ENCODE measurements at places on chromosomes 2 and 18.

GRCh38 chr18:50312296-50313030 lies 25.0 kb upstream of the CXXC1 start:
- DNase-seq = no peak

DNA sequence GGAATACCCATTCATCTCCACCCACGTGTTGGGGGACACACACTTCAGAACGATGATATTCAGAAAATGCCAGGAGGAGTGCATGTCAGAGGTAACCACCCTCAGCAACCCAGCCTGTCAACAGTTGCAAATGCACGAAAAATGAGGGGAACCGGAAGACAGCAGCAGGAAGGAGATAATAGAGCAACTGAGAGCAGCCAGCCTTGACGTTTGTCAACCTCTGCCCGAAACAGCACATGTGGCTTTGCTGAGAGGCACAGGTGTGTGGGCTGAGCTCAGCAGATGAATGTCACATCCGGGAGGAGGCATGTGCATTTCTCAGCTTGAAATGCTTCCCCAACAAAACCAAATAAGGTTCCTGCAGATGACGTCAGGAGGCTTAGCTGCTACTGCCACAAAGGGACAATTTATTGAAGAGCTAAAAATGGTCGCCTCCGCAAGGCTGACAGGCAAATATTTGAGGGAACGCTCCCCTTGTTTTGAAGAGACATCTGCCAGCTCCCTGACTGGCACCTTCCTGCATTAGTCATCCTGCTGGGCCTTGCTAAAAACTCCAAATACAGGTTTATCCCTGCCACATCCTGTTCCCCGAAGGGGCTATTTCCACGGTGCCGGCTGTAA lies 419.0 kb downstream of the NBAS start:
- no peak for DNase-seq

GRCh38 chr2:3588084-3588483 lies 6.8 kb upstream of the COLEC11 start:
- no peak for DNase-seq

DNA sequence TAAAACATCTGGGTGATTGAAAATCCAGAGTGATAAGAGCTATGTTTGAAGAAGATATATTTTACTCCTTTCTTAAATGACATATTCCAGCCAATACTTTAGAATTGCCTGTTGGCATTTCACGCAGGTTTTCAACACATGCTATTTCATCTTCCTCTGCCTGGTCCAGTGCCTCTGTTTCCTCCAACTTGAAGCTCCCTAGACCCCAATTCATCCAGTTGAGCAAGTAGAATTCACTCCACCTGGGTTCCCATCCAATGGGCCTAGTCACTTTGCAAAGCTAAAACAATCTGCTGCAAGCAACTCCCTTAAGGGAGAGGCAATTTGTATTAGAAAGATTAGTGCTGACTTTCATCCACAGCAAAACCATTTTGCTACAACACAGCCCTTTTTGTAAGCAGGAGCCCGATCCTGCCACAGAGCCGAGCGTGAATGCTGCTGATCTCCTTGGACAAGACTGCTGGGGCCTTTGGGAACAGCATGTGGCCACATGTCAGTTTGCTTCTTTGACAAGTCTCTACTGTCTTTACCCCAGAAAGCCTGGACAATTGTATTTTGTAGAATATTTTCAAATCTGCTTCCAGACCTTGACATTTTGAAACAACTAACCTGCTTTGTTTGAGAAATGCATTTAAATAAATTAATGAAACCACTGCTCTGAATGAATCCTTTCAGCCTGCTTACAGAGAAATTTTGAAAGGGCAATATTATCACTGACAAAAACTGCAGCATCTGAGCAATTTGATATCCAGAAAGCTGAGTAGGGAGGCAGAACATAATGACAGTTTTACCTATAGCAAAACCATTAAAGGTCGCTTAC lies 259.1 kb downstream of the TDRD15 start:
- no peak for DNase-seq

DNA sequence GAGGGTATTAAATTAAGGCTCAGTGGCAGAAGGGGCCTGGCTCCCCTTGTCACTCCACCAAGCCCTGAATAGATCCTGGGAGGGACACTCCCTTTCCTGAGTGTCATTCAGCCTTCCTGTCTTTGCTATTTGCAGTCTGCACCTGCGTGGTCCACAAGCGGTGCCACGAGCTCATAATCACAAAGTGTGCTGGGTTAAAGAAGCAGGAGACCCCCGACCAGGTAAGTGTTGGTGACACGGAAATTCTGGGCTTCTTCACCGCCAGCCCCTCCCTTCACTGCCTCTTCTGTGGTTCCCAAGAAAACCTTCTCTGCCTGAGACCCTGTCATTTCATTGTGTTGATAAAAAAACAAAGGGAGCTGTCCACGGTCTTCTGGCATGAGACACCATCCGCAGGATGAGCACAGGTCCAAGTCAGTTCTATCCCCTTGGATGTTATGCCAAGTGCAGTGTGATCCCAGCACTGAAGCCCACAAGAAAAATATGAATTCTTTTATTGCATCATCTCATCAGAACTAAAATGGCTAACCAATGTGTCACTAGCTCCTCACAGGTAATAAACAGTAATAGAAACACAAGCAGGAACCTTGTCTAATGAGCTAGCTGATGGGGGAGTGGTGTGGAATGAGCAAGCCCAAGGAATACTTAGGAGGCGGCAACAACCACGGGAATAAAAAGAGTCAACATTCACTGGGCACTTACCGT lies 316.9 kb upstream of the EPAS1 start:
- no peak for DNase-seq

DNA sequence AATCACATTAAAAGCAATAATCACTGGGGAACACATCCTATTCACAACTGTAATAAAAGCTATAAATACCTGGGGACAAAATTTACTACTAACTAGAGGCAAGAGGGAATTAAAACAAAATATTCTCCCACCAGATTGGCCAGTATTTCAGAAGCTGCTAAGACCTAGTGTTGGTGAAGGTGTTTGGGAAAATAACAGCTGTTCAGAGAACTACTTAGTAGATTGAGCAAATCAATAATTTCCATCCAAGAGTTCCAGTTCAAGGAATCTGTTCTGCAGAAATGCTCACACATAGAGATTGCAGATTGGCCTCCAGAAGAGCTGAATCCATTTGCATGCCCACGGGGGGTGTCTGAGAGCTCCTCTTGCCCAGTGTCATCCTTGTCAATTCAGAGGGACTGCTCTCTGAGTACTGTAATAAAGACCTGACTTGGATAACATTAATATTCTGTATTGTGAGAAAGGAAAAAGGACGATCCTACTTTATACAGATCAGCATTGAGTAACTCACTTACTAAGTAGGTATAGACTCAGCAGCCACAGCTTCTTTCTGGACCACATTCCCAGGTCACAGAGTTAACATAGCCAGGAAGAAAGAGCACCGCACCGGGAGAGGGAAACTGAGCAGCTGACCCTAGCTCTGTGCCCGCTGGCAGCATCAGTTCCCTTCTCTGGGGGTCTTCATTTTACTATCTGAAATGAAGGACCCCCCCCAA lies 5.6 kb downstream of the TUBB6 start:
- no peak for DNase-seq

DNA sequence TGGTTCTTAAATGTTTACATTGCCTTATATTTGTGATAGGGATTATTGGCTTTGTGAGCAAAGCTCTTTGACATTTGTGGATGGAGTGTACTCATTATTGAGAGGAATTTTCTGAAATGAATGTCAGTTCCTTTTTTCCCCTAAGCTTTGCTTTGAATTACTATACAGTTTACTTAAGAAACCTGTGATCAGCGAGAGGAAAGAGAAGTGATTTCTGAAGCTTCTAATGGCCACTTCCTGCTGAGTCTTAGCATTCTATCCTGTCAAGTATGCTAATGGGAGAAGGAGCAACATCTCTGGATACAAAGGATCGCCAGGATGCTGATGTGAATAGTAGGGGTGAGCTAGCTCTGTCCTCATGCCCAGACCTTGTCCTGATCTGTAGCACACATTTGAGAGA lies 47.8 kb upstream of the MGAT5 start:
- DNase-seq = no peak

DNA sequence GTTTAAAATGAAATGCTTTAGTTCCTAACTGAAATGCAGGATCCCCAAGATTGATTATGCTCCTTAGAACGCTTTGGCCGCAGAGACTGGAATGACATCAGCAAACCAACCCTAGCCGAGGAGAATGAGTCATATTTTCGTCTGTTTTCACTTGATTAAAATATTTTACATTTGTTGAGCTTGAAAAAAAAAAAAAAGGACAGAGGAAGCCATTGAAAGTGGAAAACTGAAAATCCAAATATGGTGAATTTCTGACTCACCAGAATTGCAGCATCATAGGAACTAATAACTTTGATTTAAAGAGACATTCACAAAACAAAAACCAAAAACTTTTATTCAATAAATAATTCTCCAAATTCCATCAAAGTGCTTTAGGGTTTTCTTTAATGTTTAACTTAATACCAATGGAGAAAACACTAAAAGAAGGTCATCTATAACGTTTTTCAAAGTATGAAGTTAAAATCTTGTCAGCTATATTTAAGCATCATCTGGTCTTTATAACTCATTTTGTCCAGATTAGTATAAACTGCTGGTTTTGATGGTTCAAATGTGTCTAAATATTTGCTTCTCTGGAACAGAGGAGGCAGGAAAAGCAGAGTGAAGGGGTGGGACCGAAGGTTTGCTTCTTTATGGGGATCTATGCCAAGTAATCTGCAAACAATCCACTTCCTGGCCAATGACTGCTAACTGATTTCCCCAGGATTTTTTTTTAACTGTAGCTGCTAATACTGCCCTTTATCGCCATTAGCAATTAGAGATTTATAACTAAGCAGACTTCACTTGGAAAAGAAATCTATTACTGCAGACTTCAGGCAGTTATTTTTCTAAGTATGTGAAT lies 30.9 kb upstream of the COL5A2 start:
- peak; percentile 91 for DNase-seq

DNA sequence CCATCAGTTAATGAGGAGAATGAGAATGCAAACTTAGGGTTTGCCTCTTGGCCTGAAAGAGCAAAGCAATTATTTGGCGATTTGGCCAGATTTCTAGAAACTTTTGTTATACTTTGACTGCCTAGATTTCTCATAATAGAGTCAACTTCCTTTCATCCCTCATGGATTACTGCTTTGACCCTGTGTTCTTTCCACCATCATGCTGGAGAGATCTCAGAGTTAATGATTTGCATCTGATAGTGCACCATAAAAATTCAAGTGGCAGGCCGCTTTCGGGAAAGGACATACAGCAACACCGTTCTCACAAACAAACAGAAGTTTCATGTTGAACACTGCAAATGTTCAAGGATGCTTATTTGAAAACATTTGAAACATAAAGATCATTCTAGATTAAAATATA lies 143.7 kb upstream of the ZFP36L2 start:
- DNase-seq = no peak

DNA sequence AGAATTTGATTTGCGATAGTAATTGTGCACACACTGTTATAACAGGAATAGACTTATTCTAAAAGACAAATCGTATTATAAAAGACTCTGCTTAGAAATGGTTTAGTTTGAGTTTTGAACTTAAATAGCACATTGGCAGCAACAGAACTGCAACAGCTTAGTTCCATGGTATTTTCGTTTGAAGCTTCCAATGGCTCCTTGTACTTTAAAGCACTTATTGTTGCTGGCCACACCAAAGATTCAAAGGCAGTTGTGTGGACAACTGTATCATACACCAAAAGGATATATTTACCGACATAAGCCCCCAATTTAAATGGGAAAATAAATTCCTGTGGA lies 627 bp downstream of the WIPF1 start:
- DNase-seq = no peak

GRCh38 chr18:6537475-6537874 lies 122.8 kb upstream of the L3MBTL4 start:
- DNase-seq = no peak

- DNase-seq = no peak
Measured at GRCh38 chr2:1915196-1915595, 170.9 kb upstream of the PXDN start.
